ENCODE measurements at places on chromosomes 16 and 17. TPM values are rescaled to one million over a fixed set of nuclear protein-coding genes. Genes with fewer than 3 reads are reported as not detected.

Gene ACSM5
- total RNA-seq: 0.40 TPM

Gene NXN
- total RNA-seq: 14.5 TPM

Gene GAST
- total RNA-seq: not detected

Gene PERCC1
- total RNA-seq: not detected

Gene ZNF207
- total RNA-seq: 135 TPM

Gene ZFPM1
- 8.0 TPM for total RNA-seq

Gene LYZL6
- total RNA-seq: not detected
